ENCODE measurements at places on chromosomes 11 and 22.

DNA sequence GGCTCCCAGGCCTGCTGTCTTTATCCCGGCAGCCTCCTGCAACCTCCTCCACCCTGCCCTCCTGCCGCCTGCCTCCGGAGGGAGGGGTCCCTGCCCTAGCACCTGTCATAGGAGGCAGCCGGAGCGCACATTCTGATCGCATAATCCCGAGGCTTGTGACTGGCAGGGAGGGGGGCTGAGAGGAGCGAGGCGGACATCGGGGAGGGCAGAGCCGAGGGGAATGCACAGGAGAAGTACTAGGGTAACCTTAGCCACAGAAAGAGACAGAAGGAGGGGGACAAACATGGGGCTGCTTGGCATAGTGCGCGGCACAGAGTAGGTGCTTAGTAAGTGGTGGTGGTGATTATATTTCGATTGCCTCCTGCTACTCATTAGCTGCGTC lies 9.2 kb upstream of the ALX4 start:
- DNase-seq, result no peak

GRCh38 chr11:18771266-18772035 lies 20.1 kb downstream of the PTPN5 start:
- no peak for DNase-seq

GRCh38 chr11:34313099-34313517 lies 44.7 kb downstream of the ABTB2 start:
- no peak for DNase-seq

DNA sequence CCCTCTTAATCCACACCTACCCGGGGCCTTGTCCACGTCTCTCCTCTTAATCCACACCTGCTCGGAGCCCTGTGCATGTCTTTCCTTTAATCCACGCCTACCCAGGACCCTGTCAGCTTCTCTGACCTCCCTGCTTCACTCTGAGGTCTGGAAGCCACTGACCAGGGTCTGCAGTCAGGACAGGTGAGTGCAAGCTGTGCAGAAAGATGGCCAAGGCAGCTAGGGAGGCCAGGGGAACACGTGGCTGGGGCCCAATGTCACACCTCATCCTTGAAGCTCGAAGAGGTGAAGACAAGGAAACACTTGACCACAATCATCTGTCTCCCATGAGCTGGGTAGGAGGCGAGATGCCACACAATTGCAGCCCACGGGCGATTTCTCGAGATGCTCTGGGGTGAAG lies 1516.9 kb downstream of the BRD1 start:
- no peak for DNase-seq

DNA sequence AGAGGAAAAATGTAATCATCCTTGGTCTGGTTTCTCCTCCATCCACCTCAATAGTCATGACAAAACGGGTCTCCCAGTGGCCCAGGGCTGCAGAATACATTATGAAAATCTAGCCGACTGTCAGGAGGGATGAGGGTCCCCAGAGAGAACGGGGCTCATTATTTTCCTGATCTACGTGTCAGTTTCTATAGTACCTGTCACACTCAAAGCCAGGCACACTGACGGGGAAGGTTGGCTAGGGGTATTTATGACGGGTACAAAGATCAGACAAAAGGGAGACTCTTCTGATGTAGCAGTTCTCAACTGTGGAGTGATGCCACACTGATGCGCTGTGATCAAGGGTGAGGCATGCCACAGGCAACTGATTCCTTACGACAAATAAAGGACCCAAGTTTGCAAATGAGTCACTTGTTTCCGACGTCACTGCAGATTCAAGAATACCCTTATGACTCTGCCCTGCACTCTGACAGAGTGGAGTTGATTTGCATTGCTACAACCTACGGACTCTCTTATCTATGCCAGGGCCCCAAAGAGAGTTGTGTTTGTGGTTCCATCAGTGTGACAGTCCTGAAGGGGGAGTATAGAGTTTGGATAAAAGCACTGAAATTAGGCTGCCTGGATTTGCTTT lies 188.2 kb upstream of the TBCEL start:
- peak; percentile 23 for DNase-seq

- DNase-seq, result no peak
Measured at GRCh38 chr22:49350441-49351121, 477.1 kb downstream of the BRD1 start.

DNA sequence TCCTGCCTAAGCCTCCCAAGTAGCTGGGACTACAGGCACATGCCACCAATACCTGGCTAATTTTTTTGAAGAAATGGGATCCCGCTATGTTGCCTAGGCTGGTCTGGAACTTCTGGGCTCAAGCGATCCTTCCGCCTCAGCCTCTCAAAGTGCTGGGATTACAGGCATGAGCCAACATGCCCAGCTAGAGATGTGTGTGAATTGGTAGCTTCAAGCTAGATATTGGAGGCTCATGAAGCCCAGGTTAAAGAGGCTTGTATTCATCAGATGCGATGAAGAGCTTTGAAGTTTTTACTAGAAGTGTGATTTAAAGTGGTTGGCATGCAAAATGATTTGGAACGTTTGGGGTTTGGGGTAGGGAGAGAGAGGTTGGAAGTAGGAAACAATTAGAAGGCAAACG lies 19.6 kb downstream of the NF2 start:
- no peak for DNase-seq

GRCh38 chr11:36441610-36442208 lies 68.4 kb downstream of the TRAF6 start:
- DNase-seq, result no peak

DNA sequence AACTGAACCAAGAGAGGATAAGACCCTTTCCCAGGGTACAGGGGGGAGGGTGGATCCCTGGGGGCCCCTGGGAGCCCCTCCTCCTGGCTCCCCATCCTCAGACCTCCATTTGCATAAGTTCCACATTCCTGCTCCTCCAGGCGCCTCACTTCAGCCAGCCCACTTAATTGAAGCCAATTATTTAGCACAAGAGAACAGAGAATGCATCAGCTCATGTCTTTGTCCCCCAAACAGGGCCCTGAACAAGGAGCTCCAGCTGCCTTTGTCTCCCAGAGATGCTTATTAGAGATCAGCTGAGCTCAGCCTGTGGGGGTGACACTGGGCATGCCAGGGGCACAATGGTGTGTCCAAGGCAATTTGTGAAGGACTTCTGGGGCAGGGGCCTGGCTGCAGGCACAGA lies 89.9 kb upstream of the PRDM11 start:
- DNase-seq, result no peak

DNA sequence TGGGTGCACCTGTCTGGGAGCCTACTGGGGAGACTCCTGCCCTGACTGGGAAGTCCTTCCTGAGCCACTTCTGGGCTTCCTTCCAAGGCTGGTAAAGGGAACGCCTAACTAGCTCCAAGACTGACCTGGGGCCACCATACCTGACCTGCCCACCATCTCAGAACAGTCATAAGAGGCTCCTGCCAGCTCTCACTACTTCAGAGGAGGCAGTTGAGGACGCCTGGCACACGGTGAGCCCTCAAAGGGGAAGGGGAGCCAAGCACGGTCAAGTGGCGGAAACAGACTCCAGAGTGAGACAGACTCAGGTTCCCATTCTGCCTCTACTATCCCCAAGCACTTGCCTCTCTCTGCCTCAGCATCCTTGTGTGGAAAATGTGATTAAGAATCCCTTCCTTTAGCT lies 7.6 kb downstream of the MCAT start:
- no peak for DNase-seq

GRCh38 chr11:68142028-68142412 lies 20.8 kb upstream of the CHKA start:
- peak; percentile 51 for DNase-seq

GRCh38 chr11:85094795-85095194 lies 532.3 kb downstream of the DLG2 start:
- DNase-seq, result no peak

- no peak for DNase-seq
Measured at GRCh38 chr11:43631732-43632131, 48.8 kb upstream of the HSD17B12 start.

- DNase-seq, result no peak
Measured at GRCh38 chr11:27837895-27838563, 137.8 kb upstream of the BDNF start.

DNA sequence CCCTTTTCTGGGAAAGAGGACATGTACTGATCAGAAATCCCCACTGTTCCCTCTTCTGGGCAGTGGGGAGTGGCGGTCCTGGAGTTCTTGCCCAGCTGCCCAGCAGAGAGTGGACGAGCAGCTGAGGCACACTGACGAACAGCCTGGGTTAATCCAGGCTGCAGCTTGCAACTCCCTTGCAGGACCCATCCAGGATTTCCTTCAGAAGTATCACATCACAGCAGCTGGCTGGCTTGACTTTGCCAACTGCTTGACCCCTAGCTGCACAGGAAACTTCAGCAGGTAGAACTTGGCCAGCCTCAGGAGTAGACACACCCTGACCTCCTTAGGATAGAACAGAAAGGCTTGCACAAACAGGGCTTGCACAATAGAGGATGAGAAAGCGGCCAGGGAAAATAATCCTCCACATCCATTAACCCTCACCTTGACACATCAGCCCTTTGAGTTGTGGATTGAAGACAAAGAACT lies 27.9 kb upstream of the FZD4 start:
- no peak for DNase-seq

- no peak for DNase-seq
Measured at GRCh38 chr22:22974156-22974555, 86.5 kb downstream of the IGLL5 start.

- DNase-seq, result no peak
Measured at GRCh38 chr22:29093501-29094300, 20.9 kb downstream of the KREMEN1 start.

DNA sequence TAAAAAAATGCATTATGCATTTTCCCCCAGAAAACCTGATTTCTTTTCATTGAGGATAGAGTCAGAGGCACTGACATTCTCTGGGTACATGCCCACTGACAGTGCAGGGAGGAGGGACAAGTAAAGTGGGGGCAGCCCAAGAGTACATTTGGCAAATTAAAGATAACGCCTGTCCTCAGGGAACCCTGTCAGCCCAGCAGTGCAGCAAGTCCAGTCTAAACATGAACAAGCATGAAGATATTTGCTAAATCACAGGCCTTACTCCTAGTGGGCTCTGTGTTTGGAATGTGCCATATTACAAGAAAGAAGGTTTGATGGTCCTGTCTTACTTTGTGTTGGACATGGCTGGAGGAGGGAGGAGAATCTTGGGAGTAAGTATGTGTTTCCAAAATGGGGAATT lies 37.9 kb downstream of the AMOTL1 start:
- no peak for DNase-seq

DNA sequence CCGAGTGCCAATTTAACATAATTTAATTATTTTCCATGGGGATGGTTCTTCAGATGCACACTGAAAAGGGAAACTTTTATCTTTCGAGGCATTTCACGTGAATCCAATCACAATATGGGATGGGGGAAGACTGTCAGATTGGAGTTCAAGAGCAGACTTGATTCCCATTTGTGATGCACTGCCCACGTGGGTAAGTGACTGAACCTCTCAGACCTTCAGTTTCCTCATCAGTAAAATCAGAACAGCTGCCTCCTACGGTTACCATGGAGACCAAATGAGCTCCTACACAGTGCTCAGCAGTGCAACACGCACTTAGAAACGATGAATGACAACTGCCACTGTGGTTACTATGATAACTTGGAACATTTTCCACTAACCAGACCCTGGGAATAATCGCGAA lies 21.7 kb downstream of the KIAA0930 start:
- peak; percentile 22 for DNase-seq

DNA sequence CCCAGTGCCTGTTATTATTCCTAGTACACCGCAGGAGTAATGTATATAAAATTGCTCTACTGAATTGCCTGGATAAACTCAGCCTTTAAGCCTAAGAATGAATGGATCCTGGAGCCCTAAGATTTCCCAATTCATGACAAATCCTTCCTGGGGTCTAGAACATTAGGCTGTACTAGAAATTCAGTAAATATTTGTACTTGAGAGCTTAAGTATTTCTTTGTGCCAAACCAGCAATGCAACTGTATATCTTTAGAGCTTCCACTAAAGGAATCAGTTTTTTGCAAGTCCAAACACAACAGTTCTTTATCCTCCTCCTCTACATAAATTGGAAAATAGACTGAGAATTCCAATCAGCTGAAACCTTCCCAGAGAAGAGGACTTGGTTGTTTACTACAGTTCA lies 65.6 kb downstream of the FAM168A start:
- no peak for DNase-seq

DNA sequence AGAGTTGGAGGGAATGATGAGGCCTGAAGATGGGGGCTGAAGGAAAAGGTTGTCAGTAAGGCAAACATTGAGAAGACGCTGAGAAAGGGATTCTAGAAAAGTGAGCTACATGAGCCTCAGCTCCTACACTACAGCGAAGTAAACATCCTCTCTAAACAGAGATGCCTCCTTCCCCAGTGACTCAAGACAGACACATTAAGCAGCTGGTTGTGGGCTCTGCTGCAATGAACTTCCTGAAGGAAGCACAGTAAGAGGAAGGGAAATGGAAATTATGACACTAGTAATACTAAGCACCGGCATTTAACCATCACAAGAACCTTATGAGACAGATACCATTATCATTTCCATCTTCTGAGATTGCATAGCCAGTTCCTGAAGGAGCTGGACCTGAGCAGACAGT lies 190.5 kb downstream of the C11orf87 start:
- DNase-seq, result no peak

- DNase-seq, result no peak
Measured at GRCh38 chr11:128523641-128524040, 63.7 kb downstream of the ETS1 start.

- no peak for DNase-seq
Measured at GRCh38 chr11:114416441-114416961, 16.0 kb downstream of the RBM7 start.

DNA sequence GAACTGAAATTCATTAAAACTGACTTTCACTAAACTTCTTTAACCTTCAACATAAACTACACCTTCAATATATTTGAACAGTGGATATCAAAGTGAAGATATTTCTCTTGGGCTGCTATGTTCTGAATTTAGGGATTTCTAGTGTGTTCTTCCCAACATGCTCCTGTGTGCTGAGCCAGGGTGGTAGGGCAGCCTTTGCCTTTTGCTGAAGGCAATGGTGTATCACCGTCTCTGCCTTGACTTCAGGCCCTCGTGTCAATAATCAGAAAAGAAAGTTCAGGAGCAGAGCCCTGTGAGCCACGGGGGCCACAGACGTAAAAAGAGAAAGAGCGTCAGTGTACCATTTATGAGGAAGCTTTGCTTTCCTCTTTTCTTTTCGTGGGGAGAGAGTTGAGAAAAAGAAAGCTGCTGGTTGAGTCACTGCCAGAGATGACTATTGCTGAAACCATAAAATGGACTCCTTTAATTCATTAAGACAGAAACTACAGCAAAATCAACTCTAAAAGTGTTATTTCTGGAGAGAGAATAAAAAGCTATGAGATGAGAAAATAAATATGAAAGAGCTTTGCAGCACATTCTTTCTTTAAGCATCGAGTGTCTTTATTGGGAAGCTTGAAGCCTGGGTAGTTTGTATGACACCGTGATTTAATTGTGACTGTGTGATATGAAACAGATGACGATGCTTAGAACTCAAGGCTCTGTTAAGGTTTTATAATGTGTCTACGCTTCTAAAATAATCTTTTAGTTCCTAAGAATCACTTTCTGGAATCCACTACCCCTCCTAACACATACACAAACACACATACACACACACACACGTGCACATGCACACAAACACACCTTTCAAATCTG lies 271.8 kb upstream of the MTNR1B start:
- no peak for DNase-seq

GRCh38 chr22:30062950-30063349 lies 17.3 kb upstream of the HORMAD2 start:
- DNase-seq, result no peak

GRCh38 chr11:110929129-110929528 lies 216.9 kb upstream of the ARHGAP20 start:
- DNase-seq, result no peak

GRCh38 chr11:130476922-130477491 lies 28.6 kb downstream of the ADAMTS15 start:
- no peak for DNase-seq

- no peak for DNase-seq
Measured at GRCh38 chr22:20403779-20404140, 9.8 kb downstream of the ZNF74 start.
